ENCODE measurements at places on chromosomes 16 and 17.

GRCh38 chr17:15404106-15405057, 63.0 kb upstream of the TEKT3 start:
- DNase-seq, result no peak

DNA sequence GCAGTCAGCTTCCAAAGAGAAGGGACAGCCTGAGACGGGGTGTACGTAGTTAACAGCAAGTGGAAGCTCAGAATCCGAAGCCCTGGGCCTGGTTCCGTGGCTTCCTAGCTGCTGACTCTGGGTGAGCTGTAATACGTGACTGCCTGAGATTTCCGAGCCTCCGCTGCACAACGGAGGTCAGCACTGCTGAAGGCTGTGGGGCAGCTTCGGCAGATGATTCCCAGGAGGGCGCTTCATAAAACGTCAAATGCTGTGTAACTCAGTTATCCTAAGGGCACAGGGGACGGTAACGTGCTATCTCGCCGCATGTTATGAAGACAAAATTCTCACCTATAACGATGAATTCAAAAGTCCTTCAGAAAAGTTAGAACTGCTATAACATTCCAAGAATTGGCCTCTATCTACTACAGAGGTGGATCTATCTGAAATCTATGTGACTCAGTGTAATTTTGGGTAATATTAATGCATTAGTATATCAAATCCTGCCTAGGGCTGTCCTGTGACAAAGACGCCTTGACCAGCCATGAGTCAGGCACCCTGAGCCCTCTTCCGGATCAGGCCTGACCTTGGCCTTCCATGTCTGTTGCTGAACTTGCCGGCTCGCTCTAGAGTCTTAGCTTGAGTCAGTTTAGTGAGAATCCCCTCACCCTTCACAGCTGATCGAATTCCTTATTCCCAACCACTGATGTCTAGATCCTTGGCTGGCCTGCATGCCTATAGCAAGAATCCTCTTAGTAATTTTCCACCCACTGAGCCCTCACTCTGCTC, 43.5 kb downstream of the MARF1 start:
- no peak for DNase-seq

GRCh38 chr16:90053902-90054500, 23.1 kb downstream of the PRDM7 start:
- DNase-seq, result no peak

- no peak for DNase-seq
Measured at GRCh38 chr16:55473587-55473986, 5.4 kb upstream of the MMP2 start.

- no peak for DNase-seq
Measured at GRCh38 chr17:79892457-79893241, 53.4 kb upstream of the CBX4 start.

- no peak for DNase-seq
Measured at GRCh38 chr16:643050-643368, 1.4 kb downstream of the MCRIP2 start.

DNA sequence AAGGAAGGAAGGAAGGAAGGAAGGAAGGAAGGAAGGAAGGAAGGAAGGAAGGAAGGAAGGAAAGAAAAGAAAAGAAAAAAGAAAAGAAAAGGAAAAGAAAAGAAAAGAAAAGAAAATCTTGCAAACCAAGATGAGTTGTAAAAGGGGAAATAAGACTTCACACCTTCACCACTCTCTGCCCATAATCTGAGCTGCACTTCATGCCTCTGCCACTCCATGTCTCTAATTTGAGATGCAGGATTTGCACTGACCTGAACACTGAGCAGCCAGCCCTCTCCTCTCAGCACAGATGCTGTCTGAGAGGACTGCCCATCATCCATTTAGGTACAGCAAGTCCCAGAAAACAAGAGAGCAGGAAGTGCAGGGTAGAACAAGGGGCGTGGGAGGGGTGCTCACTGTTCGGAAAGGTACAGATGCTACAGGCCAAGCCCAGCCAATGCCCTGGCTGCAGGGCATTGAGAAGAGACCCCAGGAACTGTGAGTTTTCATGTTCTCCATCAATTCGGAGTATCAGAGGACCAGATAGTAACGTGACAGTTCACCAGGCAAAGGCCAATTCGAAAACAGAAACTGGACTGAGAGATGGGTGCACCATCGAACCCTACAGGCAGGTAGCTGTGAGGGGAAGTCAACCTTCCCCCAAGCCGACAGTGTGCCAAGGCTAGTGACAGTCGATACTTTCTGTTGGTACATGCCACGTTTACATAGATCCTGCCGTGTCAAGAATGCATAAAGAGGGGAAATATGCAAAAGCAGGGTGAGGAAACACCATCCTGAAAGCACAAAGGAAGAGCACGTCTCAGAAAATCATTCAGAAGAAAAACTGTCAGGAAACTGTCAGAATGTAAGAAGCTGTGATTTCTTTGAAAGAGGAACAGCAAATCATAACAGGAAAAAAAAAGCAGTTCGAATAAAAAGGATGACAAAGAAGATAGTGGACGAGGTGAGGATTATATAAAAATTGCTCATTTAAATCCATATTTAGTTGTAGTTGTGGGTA, 142.0 kb upstream of the RCVRN start:
- no peak for DNase-seq

DNA sequence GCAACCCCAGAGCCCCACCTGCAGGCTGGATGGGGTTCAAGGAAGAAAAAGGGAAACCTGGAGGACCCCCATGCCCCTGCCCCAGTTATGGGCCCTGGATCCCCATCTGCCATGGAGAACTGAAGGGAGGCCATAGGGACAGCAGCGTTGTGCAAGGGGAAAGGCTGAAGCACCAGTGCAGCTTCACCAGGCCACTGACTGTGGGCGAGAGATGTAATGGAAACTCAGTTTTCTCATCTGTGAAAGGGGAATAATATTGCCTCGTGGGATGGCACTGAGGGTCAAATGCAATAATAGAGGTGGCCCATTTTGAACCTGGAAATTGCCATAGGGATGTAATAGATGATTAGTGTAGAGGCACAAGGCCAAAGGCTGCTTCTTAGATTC, 9.9 kb upstream of the TSPOAP1 start:
- no peak for DNase-seq

DNA sequence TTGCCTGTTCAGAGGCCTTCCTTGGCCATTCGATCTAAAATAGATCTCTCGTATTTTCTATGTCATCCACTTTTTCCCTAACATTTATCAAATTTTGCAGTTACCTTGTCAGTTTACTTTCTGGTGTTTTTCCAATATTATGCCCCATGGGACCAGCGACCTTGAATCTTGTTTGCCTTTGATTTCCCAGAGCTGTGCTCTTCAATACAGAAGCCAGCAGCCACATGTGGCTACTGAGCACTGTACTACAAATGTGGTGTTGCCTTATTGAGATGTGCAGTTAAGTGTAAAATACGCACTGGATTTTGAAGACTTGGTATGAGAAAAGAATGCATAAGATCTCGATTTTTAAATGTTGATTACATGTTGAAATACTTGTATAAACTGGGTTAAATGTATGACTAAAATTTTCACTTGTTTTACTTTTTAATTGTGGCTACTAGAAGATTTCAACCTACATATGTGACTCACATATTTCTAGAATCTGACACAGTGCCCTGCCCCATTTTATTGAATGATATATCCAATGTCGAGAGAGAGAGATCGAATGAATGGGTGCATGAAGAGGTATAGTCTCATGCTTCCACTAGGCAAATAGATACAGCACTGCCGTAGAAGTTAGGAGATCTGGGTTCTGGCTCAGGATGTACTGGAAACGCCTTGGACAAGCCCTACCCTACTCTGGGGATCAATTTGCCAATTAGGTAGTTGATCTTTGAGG, 824 bp upstream of the PSME3 start:
- no peak for DNase-seq

DNA sequence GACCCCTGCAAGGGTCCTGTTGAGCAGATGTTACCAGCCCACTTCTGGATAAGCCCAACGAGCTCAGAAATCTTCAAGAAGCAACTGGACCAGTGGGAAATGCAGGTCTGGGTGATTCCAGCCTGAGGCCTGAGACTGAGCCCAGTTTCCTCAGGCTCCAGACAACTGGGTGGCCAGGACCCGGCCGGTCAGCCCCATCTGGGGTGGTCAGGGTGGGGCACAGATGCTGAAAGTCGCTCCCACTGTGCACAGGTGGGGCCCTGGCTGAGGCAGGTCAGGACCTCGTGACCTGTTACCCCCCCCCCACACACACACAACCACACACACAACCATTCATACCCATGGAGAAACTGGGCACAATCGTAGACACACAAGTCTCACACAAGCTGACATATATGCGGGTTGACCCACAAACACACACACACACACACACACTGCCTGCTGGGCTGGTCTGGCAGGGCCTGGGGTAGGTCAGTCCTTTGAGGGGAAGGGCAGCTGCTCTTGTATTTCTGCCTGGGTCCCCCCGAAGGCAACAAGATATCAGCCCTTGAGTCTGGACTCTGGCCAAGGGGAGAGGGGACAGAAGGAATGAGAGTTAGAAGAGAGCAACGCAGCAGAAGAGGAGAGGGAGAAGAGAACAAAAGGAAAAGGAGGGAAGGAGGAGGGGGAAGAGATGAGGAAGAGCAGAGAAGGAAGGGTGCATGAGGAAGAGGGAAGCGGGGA, 99.0 kb upstream of the CDH5 start:
- DNase-seq, result no peak

Measured in activated CD4-positive, alpha-beta T cell treated with anti-CD3 and anti-CD28 coated beads for 1 hour (primary cell).